Stimulated activated CD4-positive, alpha-beta T cell treated with anti-CD3 and anti-CD28 coated beads, Interleukin-15, amount 100 ng/mL, for 1 hour (primary cell): ENCODE measurements at places on chromosomes 6 and 20.

DNA sequence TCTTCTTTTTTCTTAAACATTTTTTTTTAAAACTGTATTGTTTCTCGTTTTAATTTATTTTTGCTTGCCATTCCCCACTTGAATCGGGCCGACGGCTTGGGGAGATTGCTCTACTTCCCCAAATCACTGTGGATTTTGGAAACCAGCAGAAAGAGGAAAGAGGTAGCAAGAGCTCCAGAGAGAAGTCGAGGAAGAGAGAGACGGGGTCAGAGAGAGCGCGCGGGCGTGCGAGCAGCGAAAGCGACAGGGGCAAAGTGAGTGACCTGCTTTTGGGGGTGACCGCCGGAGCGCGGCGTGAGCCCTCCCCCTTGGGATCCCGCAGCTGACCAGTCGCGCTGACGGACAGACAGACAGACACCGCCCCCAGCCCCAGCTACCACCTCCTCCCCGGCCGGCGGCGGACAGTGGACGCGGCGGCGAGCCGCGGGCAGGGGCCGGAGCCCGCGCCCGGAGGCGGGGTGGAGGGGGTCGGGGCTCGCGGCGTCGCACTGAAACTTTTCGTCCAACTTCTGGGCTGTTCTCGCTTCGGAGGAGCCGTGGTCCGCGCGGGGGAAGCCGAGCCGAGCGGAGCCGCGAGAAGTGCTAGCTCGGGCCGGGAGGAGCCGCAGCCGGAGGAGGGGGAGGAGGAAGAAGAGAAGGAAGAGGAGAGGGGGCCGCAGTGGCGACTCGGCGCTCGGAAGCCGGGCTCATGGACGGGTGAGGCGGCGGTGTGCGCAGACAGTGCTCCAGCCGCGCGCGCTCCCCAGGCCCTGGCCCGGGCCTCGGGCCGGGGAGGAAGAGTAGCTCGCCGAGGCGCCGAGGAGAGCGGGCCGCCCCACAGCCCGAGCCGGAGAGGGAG, 580 bp downstream of the VEGFA start:
- no peak for DNase-seq

- DNase-seq: no peak
Observed at GRCh38 chr20:16922834-16923233, 174.7 kb downstream of the OTOR start.

- DNase-seq: no peak
Observed at GRCh38 chr20:36856195-36856594, 19.7 kb upstream of the TLDC2 start.

GRCh38 chr20:61728326-61728725, 337.4 kb downstream of the TAF4 start:
- DNase-seq: no peak

GRCh38 chr6:156395276-156395675, 381.9 kb upstream of the ARID1B start:
- DNase-seq: no peak

DNA sequence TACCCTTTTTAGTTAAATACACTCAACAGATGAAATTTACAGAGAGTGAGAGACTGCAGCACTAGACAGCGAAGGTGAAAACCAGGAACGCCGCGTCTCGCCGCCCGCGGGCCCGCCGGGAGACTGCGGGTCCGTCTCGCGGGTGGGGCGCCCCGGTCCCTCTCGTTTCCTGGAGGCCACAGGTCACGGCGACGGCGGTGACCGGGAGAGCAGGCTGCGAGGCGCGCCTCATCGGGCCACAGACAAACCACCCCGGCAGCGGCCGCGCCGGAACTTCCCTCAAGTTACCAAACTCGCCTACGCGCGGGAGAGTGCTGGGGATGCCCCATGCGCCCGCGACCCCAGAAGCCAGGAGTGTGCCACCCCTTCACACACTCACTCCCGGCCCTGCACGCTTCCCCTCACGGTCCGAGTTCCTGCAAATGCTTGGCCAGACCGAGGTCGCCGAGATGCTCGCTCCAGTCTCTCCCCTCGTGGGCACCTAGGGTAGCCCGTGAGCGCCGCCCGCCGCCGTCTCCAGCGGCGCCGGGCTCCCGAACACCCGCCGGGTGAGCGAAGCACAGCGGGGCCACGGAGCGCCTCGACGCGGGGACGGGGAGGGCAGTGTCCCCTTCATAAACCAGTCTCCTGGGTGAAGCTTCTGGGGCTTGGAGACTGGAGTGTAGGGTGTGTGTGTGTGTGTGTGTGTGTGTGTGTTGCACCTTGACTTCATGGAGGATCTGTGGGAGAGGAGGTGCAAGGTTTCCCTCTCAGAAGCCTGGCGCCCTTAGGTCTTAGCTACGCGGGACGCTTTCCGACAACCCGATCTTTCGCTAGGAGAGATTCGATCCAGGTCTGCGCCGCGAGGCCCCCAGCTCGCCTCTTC, 1.4 kb downstream of the BACH2 start:
- peak; percentile 65 for DNase-seq

DNA sequence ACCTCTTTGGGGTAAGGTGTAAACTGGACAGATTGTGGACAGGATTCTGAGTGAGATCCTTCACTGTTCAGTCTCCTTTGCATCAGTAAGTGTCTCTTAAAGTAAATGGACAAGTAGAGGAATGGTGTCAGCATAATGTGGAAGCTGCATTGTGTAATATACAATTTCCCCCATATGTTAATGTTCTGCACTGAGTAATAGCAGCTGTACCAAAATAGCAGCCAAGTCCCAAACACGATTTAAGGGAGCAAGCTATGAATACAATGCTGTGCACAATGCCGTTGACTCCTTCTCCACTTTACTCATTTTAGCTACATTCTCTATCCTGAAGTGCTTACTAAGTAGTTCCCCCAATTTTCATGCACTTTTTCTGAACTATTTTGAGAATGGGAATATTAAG, 21.1 kb upstream of the TRIM26 start:
- no peak for DNase-seq

- DNase-seq: no peak
Observed at GRCh38 chr6:163780994-163781393, 366.5 kb downstream of the QKI start.

GRCh38 chr6:25279748-25280343, 672 bp downstream of the CARMIL1 start:
- DNase-seq: no peak

DNA sequence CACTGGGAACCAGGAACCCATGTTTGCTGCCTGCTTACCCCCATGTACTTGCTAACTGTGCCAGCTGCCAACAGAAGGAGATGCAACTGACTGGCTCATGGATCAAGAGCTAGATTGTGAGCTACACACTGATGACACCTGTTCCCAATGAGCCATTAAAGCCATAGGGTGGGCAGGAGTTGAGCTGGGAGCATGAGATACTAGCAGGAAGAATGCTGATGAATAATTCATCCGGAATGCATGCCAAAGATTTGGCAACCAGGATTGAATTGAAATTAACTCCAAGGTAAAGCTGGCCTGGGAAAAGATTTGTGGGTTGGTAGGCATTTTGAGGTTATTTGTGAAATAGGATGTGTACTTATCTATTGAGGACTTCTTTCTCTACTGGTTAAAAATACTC, 631.1 kb downstream of the KIF16B start:
- DNase-seq: no peak

- no peak for DNase-seq
Observed at GRCh38 chr6:9554806-9555205, 860.1 kb downstream of the TFAP2A start.

DNA sequence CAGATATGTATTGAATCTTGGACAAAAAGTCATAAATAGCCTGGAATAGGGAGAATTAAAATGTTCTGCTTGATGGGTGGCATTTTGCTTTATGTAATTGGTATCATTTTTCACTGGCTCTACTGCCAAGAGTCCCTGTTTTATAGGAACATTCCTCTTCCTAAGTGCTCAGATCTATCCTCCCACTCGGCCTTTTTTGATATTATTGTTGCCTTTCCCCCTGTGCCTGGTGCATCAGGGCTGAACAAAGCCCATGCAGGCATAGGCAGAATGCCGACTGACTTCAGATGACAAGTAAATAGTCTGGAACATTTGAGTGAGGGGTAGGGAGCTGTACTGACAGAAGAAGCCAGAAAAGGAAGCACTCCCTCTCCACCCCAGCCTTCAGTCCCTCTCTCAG, 127.0 kb downstream of the PKHD1 start:
- DNase-seq: no peak

DNA sequence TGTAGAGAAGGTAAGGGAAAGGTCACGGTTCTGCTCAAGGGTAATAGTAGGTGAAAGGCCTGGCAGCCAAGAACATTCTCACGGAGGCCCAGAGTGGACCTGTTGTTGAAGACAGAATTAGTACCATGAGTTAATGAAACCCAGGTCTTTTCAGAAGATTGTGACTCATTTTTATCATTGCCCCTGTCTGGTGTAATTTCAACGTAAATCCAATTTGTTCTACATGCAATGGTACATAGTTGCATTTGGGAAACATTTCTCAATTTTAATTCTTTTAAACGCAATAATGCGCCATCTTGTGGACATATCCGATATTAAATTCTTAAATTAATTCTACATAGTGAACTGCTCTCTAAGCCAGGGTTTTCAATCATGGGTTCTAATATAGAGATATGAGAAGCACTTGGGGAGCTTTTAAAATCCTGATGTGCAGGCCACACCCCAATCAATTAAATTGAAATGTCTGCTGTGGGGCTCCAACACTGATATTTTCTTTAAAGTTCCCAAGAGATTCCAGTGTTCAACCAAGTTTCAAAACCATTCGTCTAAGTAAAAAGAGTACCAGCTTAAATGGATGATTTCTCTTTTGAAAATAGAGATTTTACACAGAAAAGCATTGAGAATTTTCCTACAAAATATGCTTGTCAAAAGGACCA, 257.4 kb downstream of the PLCB1 start:
- DNase-seq: no peak

GRCh38 chr6:138404666-138405337, 779 bp downstream of the HEBP2 start:
- peak; percentile 11 for DNase-seq

GRCh38 chr6:46755865-46756264, 9.1 kb downstream of the ANKRD66 start:
- DNase-seq: no peak

DNA sequence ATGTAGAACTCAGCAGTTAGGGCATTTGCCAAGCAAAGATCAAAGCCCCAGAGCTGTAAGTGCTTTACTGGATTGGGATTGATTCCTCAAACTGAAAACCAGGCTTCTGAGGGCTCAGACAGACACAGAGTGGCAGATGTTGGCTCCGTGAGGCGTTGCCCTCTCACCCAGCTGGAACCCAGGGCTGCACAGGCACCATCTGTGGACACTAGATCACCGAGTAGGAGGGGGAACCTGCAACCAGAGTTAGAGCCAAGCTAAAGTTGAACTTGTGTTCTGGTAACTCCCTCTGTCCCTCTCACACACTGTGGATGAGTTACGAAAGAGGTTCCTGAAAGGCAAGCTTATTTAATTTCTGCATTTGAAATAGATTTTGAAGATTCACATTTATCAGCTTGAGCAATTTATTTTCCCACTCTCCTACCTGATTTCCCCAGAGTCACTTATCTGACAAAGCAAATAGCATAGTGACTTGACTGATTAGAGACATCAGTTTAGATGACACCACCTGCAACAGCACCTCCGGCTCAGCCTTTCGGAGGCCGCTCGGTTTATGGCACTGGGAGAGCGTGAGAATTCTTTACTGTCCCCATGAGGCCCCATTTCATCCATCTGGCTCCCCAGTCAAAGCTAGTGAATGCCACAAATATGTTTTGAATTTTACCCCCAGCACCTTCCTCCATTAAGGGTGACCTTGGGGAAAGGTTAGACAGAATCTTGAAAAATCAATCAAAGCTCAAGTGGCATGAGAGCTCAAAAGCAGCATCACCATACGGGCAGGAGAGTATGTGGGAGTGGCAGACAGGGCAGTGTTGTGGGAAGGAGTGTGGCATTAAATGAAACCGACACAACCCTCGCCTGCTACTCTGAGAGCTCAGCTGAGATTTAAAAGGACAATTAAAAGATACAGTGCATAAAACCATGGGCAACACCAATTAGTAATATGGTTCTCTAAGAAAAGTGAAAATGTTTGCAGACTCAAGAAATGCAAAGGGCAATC, 48.5 kb downstream of the RPF2 start:
- no peak for DNase-seq

- DNase-seq: no peak
Observed at GRCh38 chr20:36493051-36493800, 48.1 kb upstream of the MYL9 start.

DNA sequence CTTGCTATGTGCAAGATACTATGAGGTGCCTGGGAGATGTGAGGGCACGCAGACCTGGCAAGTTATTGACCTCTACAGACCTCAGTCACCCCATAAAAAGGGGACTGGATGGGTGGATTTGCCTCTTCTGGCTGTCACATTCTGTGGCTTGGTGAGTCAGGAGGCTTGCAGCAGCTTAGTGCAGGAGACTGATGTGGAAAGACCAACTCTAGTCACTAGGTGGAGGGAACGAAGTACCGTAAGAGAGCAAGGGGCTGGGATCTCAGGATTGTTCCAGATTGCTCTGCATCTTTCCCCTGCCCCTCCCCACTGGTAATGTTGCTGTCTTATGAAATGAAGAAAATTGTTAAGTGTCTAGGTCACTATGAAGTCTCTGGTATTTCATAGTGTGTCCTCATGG, 3.3 kb downstream of the MAPRE1 start:
- DNase-seq: no peak

DNA sequence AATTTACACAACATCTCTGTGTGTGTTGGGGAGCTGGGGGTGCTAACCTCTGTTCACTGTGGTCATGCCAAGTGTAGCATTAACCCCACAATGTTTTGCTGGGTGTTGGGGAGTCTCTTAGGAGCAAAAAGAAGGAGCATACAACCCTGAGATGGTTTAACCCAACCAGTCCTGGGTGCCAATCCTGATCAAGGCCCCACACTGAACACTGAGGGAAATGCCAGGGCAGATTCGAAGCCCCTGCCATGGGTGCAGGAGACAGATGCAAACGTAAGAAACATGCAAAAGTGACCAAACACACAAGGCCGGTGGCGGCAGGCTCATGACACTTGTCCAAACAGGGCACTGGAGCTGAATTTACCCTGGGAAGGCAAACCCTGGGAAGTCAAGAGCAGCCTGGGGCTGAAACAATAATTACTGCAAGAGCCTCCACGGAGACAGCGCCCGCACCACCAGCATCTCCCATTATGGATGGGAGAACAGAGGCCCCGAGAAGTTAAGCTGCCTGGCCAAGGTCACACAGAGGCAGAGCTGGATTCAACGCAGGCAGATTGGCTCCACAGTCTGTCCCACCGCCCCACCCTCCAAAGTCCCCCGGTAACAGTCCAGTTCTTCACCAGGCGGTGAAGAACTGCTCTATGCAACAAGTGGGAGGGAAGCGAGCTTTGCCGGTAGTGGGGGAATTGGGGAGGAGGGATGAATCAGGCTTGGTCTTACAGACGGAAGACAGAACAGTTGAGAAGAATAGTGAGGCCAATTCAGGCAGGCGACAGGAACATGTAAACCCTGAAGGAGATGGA, 8.5 kb downstream of the ACSS1 start:
- no peak for DNase-seq
